ENCODE measurements at places on chromosomes 12 and 14.

- peak overlapping the region; percentile 87 for H3K27ac ChIP-seq
- peaks cover 2% of the 10 kb centered on the region for H3K36me3 ChIP-seq
- H3K4me1 ChIP-seq: peaks cover 28% of the 10 kb centered on the region
- H3K4me3 ChIP-seq: no peak overlapping the region
Measured at GRCh38 chr12:89959179-89959578, 250.5 kb upstream of the ATP2B1 start.

GRCh38 chr12:110689281-110690126 is 589 bp upstream of the HVCN1 start:
- H3K36me3 ChIP-seq: peaks cover 34% of the 10 kb centered on the region
- H3K27me3 ChIP-seq: no peaks in the 10 kb centered on the region
- peaks cover 56% of the 10 kb centered on the region for H3K4me1 ChIP-seq

DNA sequence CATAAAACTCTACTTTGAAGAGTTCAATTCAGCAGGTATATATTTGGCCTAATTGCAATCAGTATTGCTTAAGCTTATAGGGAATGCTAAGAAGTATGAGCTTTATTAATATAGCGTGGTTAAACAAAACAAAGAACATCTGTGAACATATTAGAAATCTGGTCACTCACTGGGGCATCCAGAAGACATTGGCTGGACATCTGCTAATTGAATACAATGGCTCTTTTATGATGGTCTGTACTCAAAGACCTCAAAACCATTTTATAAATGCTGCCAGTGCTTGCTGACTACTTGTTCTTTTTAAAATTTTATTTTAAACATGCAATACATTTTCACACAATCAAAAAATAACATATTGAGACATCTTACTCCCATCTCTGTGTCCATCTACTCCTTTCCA is 173.0 kb downstream of the STXBP6 start:
- H3K27ac ChIP-seq: no peak overlapping the region
- peaks cover 2% of the 10 kb centered on the region for H3K4me1 ChIP-seq

- H3K4me3 ChIP-seq: no peak overlapping the region
- H3K4me1 ChIP-seq: no peaks in the 10 kb centered on the region
- DNase-seq: no peak
- peaks cover 16% of the 10 kb centered on the region for H3K27me3 ChIP-seq
- no peaks in the 10 kb centered on the region for H3K36me3 ChIP-seq
Measured at GRCh38 chr12:94109160-94109559, 39.2 kb upstream of the PLXNC1 start.

DNA sequence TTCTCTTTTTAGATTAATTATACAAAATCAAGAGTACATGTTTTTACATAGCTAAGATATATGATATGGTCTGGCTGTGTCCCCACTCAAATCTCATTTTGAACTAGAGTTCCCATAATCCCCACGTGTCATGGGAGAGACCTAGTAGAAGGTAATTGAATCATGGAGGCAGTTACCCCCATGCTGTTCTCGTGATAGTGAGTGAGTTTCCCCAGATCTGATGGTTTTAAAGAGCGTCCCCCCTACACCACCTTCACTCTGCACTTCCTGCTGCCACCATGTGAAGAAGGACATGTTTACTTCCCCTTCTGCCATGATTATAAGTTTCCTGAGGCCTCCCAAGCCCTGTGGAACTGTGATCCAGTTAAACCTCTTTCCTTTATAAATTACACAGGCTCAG is 21.4 kb upstream of the DRAM1 start:
- H3K27me3 ChIP-seq: no peaks in the 10 kb centered on the region
- peaks cover 20% of the 10 kb centered on the region for H3K4me1 ChIP-seq
- no peak overlapping the region for H3K27ac ChIP-seq
- H3K36me3 ChIP-seq: no peaks in the 10 kb centered on the region
- H3K4me3 ChIP-seq: no peak overlapping the region

- no peak overlapping the region for H3K27ac ChIP-seq
- no peaks in the 10 kb centered on the region for H3K27me3 ChIP-seq
- no peak for DNase-seq
Measured at GRCh38 chr12:30508205-30508967, 187.3 kb downstream of the IPO8 start.

DNA sequence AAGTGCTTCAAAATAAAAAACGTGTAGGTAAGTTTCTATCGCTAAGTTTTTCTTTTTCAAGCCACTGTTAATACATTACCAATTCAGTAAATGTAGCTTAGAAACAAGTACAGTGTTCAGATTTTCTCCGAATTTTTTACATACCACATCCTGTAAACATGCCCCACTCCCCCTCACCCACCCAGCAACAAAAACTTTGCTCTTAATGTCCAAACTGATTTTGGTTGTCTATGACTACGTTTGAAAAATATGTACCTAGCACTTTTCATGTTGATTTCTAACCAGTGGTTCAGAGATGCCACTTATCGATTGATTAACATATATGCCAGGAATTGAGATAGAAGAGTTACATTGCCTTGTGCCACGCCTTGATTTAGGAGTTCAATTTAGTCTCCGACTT is 663 bp upstream of the LIN7A start:
- H3K4me3 ChIP-seq: no peak overlapping the region
- no peak overlapping the region for H3K27ac ChIP-seq
- H3K36me3 ChIP-seq: no peaks in the 10 kb centered on the region
- H3K4me1 ChIP-seq: no peaks in the 10 kb centered on the region
- no peak for DNase-seq

Data from memory B cell (primary cell).